Thymus (tissue), 14 donors: ENCODE measurements at places on chromosomes 13 and 19.

DNA sequence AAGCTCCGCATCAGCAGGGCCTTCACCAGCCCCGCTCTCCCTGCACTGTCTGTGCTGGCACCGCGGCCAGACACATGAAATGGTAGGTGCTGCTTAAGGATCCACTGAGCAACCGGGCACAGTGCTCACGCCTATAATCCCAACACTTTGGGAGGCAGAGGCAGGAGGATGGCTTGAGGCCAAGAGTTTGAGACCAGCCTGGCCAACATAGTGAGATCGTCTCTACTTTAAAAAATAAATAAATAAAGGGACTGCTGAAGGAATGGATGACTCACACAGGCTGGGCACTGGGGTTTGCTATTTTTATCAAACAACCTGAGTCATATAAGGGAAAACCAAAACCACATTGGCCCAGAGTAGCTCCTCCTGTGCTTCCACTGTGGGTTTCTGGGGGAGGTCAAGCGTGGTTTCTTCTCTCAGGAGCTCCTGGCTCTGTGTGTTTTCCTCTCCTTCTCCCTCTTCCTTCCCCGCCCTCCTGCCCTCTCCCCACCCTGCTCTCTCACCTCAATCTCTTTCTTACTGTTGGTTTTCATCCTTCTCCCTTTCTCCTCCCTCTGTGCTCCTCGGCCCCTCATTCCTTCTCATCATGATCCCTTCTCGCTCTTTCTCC is 21.3 kb downstream of the VRK3 start:
- peaks cover 92% of the 10 kb centered on the region for H3K36me3 ChIP-seq
- no peak overlapping the region for H3K27ac ChIP-seq
- DNase-seq = no peak
- no peaks in the 10 kb centered on the region for H3K27me3 ChIP-seq

DNA sequence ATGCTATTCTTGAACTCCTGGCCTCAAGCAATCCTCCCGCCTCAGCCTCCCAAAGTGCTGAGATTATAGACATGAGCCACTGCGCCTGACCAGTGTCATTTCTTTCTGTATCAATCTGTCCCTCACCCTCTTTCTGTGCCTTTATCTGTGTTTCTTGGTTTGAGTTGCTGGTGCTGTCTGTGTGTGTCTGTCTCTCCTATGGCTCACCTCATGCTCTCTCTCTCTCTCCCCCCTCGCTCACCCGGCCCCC is 9.9 kb downstream of the IRF2BP1 start:
- no peak overlapping the region for H3K4me3 ChIP-seq
- peak overlapping the region; percentile 46 for H3K27ac ChIP-seq
- no peak for DNase-seq
- H3K36me3 ChIP-seq = no peaks in the 10 kb centered on the region
- H3K27me3 ChIP-seq = peaks cover 47% of the 10 kb centered on the region

- H3K27ac ChIP-seq = no peak within 1 kb of the TSS
- no peaks in the 10 kb centered on the region for H3K4me1 ChIP-seq
- H3K36me3 ChIP-seq = no peaks in the 10 kb centered on the region
Measured at GRCh38 chr19:55836340-55836739, at the start of gene NLRP4. Gene NLRP4, plus strand, starts transcription at chr19:55836540. Its CDS starts 15,541 bp downstream, at chr19:55852081.

GRCh38 chr19:32397671-32398101 is 7.9 kb upstream of the DPY19L3 start:
- DNase-seq = no peak
- no peaks in the 10 kb centered on the region for H3K27me3 ChIP-seq
- H3K36me3 ChIP-seq = no peaks in the 10 kb centered on the region
- H3K4me3 ChIP-seq = no peak overlapping the region

GRCh38 chr13:30712536-30713532 is 22.5 kb upstream of the ALOX5AP start:
- H3K4me3 ChIP-seq = no peak overlapping the region
- DNase-seq = no peak
- no peaks in the 10 kb centered on the region for H3K36me3 ChIP-seq
- no peaks in the 10 kb centered on the region for H3K27me3 ChIP-seq
- H3K27ac ChIP-seq = no peak overlapping the region
- no peaks in the 10 kb centered on the region for H3K4me1 ChIP-seq

- DNase-seq = no peak
- no peak overlapping the region for H3K4me3 ChIP-seq
- H3K4me1 ChIP-seq = no peaks in the 10 kb centered on the region
- H3K27ac ChIP-seq = no peak overlapping the region
- H3K27me3 ChIP-seq = no peaks in the 10 kb centered on the region
- H3K36me3 ChIP-seq = no peaks in the 10 kb centered on the region
Measured at GRCh38 chr13:37348916-37349643, 243.6 kb upstream of the CSNK1A1L start.

DNA sequence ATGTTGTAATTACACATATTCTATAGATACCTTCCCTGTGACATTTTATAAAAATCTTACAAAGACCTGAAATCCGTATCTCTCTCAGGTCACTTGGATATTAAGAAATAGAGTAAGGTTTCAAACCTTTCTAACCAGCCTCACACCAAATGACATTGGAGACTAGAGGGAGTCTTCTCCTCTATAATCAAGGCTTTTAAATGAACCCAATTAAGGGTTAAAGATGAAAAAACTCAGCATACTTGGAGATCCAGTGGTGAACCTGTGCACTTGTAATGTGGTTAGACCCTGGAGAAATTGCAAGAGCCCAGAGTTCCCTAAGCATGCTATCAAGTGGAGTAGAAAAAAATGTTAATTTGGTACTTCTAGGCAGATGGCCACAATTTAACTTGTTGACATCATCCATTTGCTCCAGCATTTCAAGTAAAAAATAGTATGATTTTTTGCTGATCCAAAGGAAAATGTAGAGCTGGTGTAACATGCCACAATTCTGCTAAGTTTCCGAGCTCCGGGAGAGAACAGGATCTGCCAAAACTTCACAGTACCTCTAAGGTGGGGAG is 554.1 kb upstream of the MIR17HG start:
- no peaks in the 10 kb centered on the region for H3K4me1 ChIP-seq
- no peak for DNase-seq
- H3K27me3 ChIP-seq = no peaks in the 10 kb centered on the region
- no peak overlapping the region for H3K4me3 ChIP-seq

DNA sequence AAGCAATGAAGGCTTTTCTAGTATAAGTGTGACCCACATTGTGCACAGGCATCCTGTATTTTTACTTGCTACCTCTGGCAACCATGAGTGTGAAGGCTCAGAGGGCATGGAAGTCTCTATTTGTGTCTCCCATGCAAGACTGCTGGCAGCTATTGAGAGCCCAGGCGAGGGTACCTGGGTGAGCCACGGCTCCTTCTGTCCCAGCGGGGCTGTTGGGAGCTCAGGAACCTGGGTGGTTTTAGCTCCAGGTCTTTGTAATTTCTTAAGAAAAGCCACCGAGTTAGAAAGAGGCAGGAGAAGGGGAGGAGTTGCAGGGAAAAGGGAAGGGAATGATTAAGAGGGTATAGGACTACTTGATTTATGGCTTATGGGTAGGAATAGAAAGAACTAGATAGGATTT is 190.4 kb upstream of the SOX1 start:
- no peaks in the 10 kb centered on the region for H3K27me3 ChIP-seq
- H3K4me1 ChIP-seq = no peaks in the 10 kb centered on the region
- no peaks in the 10 kb centered on the region for H3K36me3 ChIP-seq

- no peak overlapping the region for H3K4me3 ChIP-seq
- no peak overlapping the region for H3K27ac ChIP-seq
- no peaks in the 10 kb centered on the region for H3K27me3 ChIP-seq
Measured at GRCh38 chr13:39521701-39522100, 81.3 kb downstream of the LHFPL6 start.
